ENCODE measurements at places on chromosomes 7 and 10.

DNA sequence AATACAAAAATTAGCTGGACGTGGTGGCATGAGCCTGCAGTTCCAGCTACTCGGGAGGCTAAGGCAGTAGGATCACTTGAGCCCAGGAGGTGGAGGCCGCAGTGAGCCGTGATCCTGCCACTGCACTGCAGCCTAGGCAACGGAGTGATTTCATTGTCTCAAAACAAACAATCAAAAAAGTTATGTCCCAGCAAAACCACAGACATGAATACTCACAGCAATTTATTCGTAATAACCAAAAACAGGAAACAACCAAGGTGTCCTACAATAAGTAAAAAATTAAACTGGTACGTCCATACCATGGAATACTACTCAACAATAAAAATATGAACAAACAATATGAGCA lies 11.6 kb upstream of the CYTH3 start:
- peak; percentile 58 for DNase-seq

GRCh38 chr10:97515271-97515978 lies 16.7 kb downstream of the UBTD1 start:
- DNase-seq: no peak

GRCh38 chr7:149310113-149310836 lies 48.3 kb downstream of the ZNF783 start:
- peak; percentile 72 for DNase-seq

GRCh38 chr10:34918776-34919315 lies 103.8 kb upstream of the PARD3 start:
- peak; percentile 41 for DNase-seq

GRCh38 chr10:122263971-122264370 lies 7.1 kb upstream of the BTBD16 start:
- DNase-seq: peak; percentile 84

DNA sequence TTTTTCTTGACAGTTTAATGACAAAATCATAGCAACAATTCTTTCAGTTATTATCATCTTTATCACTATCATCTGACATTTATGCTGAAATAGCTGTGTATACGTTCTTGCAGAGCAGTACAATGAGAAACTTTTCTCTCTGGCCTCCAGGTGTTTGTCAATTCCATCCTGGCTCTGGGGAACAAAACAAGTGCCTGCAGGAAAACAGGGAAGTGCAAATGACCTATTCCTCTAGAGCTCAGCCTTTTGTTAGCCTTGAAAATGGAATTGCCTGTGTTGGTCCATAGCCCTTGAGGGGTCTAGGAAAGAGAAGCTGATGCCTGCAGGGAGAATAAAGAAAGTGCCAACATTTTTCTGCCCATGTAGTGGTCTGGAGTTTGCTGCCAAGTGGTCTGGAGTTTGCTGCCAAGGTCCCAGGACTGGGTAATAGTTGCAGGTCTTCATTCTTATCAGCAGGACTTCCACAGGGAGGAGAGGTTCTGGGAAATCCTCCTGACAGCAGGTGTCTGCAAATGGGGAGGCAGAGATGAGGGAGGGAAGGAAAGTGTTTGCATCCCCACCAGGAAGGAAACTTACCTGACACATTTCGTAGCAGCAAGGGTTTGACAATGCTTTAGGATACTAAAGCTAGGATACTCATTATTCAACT lies 10.1 kb upstream of the CSTF2T start:
- no peak for DNase-seq

DNA sequence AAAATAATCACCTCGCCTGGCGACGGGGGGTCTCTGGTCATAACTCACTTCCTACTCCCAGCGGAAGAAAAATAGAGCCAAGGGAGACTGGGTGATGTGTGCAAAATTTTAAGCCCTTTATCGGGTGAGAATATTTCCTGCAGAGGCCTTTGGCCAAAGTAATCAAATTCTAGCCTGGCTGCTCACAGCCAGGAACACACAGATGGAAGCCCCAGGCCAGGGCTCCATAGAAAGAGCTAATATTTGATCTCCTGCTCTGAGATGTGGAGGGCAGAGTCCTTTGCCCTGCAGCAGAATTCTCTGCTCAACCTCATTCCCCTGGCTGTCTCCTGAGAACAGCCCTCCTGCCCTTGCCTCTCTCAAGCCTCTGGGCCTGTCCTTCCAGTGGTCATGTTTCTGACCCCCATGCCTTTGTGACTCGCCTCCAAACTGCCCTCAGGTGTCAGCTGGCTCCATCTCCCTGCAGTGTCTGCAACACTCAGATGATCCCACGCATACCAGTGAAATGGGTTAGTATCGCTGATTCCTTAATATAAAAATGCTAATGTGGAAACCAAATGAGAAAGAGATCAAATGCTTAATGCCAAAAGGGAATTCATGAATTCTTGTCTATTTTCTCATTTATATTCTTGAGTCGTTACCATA lies 34.5 kb downstream of the FRMD4A start:
- peak; percentile 42 for DNase-seq

DNA sequence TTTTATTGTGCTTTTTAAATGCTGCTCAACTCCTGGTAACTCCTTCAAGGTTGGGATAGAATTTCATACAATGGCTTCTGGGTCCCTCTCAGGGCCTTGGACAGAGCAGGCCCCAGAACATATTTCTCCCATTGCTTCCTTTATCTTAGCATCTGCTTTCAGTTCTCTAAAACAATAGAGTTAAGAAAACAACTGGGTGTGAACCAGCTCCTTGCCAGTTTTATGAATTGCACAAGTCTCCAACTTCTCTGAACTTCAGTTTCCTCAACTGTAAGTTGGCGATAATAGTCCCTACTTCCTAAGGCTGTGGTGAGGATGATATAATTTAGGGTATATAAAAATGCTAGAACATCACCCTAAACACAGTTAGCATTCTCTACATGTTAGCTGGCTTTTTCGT lies 77.0 kb upstream of the INHBA start:
- DNase-seq: no peak

- peak; percentile 19 for DNase-seq
These were observed 206.6 kb downstream of the TNS3 start for GRCh38 chr7:47375121-47375938.

DNA sequence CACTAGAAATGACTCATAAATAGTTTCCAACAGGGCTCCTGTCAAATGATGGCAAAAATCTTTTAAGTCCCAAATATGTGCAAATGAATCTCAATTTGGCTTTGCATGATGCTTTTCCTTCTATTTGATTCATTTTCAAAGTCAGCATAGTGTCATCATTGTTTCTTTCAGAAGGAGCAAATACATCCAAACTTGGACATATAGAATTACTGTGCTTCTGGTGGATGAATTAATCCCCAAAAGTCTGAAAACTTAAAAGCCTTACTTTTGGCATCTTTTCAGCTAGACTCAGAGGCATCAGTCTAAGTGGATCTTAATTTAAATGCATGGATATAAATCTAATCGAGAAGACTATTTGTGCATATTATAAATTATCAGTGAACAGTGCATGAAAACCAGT lies 578.1 kb upstream of the FZD8 start:
- DNase-seq: no peak

DNA sequence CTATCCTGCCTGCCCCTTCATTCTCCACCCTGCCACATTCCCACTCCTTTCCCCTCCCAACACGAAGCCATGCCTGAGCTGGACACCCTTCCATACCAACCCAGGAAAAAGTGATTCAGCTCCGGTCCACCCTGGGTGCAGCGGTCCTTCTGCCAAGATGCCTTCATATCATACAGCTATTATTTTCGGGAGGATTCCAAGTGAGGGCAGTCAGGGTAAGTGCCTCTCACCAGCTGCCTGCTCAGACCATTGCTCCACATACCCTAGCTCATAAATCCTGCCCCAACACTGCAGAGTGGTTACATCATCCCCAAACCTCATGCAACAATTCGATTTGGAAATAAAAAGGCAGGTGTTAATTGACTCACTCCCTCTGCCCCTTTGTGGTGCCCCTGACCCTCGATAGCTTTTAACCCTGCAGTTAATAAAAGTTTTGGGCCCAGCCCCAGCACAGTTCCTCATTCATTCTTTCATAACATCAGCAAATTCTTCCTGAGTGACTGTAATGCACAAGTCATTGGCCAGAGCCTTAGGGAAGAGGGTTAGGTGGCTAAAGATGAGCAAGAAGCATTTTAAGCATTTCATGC lies 42.6 kb downstream of the ZNF503 start:
- peak; percentile 85 for DNase-seq

DNA sequence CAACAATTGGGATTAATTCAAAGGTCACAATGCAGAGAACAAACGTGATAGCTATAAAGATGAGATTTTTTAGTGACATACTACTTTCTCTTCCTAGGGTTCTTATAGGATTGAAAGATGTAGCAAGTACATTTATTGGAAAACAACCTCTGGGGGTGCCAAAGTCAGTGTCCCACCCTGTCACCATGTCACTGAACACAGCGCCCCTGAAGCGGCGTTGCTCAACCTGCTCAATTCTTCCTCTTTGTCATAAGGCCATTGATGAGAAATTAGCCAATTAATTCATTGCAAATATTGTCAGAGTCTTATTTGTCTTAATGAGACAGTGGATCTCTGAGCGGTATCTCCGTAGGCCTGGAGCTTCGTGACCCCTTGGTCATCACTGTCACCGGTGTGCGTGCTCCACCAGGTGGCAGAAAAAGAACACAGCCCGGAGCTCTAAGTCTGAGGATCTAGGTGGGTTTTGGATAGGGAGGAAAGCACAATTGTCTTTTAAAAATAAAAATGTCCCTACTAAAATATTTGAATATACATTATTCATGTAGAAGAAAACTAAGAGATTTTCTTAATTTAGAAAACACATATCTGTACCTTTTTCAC lies 362.6 kb downstream of the PAXIP1 start:
- DNase-seq: no peak

- no peak for DNase-seq
These were observed 31.9 kb upstream of the SAMD8 start for GRCh38 chr10:75079436-75080083.

GRCh38 chr7:11612737-11613136 lies 219.3 kb downstream of the THSD7A start:
- no peak for DNase-seq

DNA sequence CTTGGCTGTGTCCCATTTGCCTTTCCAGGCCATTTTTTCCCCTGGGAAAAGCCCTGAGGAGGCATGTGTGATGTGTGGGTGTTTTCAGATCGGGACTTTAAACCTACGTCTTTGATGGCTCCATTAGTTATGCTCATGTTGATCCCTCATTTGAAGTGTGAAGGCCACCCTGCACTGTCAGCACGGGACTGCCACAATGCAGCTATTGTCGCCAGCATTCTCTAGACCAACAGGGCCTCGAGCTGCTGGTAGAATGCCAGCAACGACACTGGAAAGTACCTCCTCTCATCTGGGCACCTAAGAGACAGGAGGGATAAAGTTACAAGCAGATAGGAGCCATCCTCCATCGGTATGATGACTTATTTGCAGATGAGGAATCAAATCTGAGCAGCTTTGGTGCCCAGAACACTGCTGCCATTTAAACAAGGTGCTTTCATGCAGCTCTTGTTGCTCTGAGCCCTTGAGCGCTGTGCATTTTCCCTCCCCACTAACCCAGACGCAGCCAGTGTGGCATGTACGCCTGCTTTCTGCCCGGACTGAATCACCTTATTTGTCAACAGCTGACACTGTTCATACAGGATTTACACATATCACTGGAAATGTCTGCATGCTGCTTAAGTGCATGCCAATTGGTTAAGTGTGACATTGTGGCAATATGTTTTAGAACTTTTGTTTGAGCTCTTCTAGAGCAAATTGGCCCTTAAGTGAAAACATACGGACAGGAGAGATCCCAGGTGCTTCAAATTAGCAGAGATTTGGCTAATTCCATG lies 175.0 kb upstream of the PITRM1 start:
- DNase-seq: no peak
